ENCODE measurements at places on chromosomes 6 and 20. TPM values are rescaled to one million over a fixed set of nuclear protein-coding genes. Genes with fewer than 3 reads are reported as not detected.

Gene ID4
- 11.9 TPM for total RNA-seq

Gene RIPOR2
- 1.8 TPM for total RNA-seq

Gene HLA-DPB1
- total RNA-seq: 20.7 TPM

Gene ULBP1
- total RNA-seq: 0.88 TPM

Gene NCOA7
- total RNA-seq: 10.6 TPM

Gene MUC21
- not detected for total RNA-seq

Gene MLN
- total RNA-seq: not detected

Measured in epithelial cell of alveolus of lung (primary cell).